ENCODE measurements at places on chromosomes 16 and 17.

DNA sequence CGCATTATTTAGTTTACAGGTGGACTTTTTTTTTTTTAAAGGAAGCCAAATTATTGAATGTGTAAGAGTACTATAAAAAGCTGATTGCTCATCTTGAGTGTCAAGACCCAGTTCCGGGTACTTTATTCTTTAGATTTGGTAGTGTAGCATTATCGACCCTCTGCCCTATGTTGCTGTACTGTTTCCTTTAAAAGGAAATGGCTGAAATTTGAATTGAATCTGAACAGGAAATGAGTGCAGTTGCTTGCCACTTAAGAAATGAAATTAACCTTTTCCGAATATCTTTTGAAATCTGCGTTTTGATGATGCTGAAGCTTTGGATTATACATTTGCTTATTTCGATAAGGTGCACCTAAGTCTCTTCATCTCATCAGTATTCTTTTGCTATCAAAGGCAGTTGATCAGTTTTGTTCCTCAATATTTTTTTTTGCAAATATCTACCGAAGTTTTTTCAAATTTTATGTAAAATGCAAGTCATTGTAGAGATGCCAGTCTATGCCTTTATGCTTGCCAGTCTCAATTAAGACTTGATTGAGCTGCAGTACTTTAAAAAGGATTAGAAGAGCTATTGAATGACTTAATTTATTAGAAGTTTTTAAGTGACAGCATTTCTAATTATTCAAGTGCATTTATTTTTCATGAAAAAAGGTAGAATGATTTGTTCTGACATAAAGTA lies 1.8 kb downstream of the GGNBP2 start:
- no peak for DNase-seq

- DNase-seq, result no peak
Measured at GRCh38 chr16:4139968-4140367, 23.7 kb upstream of the ADCY9 start.

GRCh38 chr16:23996258-23996955 lies 160.6 kb downstream of the PRKCB start:
- DNase-seq, result no peak

DNA sequence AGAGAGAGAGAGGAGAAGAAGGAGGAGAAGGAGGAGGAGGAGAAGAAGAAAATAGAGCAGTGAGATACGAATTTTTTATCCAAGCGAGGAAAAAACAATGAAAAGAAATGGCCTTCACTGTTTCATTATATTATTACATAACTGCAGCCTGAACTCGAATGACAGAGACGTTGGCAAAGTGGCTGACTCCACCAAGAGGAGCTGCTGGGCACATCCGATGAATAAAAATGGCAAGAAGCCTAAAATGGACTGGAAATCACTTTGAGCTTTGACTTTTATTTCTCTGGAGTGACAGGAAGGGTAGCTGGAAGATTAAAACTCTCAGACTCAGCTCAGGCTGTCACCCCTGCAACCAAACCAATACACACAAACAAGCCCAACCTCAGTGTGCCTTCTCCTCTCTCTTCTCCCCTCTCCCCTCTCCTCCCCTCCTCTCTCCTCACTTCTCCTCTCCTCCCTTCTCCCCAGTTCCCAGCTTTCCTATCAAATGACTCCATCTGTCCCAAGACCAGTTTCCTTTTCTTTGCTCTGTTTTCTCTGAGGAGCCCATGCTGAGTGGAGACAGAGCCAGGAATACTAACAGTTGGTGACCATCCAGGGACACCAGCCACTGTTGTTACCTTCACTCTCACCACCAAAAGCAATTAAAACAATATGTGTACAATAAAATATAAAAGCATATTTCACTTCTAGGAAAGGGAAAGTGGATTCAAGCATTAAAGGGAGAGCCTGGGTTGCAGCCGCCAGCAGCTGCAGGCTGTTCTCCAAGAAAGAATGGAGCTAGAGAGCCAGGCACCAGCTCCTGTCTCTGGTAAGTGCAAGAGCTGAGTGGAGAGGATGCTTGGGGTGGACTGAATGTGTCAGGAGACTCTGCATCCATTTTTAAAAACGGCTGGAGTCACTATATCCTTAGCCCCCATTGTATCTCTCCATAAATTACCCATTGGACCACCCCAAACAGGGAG lies 51.2 kb downstream of the SOX9 start:
- no peak for DNase-seq

- no peak for DNase-seq
Measured at GRCh38 chr16:89442588-89442987, 47.8 kb downstream of the ANKRD11 start.

GRCh38 chr17:65638221-65638975 lies 77.0 kb upstream of the AXIN2 start:
- peak; percentile 44 for DNase-seq

DNA sequence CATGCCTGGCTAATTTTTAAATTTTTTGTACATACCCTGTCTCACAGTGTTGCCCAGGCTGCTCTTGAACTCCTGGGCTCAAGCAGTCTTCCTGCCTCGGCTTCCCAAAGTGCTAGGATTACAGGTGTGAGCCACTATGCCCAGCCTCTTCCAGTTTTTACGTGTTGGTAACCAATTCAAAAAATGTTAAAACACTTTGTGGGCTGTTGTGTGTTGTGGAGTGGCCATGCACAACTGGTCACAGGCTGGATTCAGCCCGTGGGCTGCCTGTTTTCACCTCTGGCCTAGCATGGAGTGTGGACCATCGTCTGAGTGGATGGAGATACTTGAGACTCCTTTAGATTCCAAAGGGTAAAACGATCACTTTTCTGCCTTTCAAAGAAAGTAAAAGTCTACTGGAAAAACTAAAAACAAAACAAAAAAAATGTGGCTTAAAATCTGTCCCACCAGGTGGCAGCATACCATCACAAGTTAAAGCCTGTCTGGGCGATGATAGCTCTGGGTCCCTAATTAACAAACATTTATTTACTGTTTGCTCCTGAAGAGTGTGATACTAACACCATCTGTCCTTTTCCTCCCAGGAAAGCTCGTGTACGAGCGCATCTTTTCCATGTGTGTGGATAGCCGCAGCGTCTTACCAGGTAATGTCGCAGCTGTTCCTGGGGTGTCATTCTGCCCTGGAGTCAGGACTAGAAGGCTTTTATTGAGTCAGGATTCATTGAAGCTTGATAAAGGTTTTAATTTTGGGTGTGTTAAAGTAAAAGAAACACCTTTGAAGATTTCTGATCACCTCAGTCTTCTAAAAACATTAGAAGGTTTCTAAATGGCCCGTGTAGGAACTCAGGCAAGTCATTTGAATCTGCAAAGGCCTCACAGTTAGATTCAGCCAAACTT lies 45.8 kb downstream of the VPS35L start:
- DNase-seq, result peak; percentile 52

GRCh38 chr16:4303973-4304372 lies 11.9 kb upstream of the GLIS2 start:
- DNase-seq, result no peak

- no peak for DNase-seq
Measured at GRCh38 chr16:1014771-1015495, 33.4 kb downstream of the SOX8 start.

DNA sequence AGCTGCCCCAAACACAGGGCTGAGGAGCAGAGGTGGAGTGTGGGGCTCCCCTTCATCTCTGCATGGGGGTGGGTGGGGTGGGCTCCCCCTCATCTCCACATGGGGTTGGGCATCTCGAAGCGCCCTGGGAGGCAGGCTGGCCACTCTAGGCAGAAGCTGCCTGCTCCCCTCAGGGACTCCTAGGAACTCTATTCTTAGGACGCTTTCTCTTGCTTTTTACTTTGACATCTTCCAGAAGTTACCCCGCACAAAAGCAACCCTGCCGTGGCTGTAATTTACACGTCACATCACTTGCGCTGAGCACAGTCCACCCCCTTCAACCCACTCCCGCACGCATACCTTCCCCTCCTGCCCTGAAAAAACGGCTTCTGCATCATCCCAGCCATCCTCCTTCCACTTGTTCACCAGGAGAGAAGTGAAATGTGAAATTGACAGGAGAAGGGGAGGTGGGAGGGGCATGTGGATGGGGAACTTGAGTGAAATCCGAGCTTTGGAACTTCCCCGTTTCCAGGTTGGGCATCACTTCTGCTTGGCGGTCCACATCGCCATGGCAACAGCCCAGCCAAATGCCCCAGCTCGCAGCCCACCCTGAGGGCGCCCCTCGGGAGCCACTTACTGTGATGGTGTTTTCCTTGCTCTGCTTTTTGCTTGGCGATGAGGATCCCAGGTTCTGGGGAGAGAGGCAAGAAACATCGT lies 53.7 kb upstream of the RCVRN start:
- no peak for DNase-seq

- DNase-seq, result no peak
Measured at GRCh38 chr16:4317532-4318450, 1.9 kb downstream of the GLIS2 start.

DNA sequence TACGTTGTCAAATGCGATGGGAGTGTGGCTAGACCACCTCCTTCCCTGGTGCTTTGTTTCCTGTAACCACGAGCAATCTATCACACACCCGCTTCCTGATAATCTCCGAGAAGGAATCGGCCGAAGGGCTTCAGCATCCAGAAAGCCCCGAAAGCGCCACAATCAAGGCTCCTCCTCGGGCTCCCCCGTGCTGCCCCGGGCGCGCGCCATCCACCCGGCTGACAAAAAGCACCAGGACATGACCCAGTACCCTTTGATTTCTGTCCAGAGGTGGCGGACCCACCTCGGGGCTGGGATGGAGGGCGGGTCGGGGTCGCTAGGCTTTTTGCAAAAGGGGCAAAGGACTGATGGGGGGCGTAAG lies 743 bp upstream of the ARMC7 start:
- no peak for DNase-seq

DNA sequence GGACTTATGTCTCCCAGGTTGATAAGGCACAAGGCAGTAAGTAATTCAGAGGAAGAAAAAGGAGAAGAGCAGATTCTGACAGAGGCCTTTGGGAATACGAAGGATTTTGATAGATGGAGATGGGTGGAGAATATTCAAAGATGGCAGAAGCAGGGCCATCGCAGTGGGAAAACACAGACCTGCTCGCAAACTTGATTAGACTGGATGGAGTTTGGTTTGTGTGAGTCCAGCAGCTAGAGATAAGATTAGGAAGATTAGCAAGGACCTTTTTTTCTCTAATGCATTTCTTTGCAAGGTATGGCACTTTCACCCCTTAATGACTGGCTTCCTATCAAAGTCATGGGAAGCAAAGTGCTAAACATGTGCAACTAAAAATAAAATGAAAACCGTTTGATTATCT lies 196.7 kb downstream of the FTO start:
- DNase-seq, result no peak

DNA sequence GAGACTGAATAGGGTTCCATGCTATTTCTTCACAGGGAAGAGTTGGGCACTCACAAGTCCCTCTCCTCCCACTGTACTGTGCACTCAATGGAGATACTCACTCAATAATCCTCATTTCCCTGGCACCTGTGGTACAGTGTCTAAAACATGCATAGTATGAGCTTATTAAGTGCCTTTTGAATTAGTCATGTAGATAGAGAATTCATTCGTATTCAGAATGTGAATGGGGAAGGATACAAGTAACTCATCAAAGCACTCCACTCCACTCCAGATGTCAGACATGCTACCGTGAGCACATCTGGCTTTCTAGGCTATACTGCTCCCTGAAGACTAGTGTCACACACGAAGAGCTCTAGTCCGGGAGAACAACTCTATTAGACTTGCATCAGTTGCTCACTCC lies 6.3 kb downstream of the C17orf75 start:
- DNase-seq, result no peak

DNA sequence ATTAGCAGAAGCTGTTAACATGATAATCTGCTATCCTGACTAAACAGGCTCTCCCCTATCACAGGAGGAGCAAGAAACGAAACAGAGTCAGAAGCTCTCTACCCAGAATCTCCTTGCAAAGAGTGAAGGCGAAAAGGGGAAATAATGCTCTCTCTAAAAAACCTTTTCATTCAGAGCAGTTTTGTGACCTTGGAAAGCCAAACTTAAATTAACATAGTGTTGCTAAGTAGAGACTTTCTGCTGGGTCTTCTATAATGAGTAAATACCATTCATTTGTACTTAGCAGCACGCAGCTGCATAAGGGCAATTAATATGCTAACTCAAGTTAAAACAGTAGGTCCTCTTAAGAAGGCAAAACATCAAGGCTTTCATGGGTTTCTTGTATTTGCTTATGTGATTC lies 101.7 kb upstream of the GPR139 start:
- no peak for DNase-seq

GRCh38 chr17:28385037-28385400 lies 13.5 kb downstream of the SARM1 start:
- DNase-seq, result no peak

DNA sequence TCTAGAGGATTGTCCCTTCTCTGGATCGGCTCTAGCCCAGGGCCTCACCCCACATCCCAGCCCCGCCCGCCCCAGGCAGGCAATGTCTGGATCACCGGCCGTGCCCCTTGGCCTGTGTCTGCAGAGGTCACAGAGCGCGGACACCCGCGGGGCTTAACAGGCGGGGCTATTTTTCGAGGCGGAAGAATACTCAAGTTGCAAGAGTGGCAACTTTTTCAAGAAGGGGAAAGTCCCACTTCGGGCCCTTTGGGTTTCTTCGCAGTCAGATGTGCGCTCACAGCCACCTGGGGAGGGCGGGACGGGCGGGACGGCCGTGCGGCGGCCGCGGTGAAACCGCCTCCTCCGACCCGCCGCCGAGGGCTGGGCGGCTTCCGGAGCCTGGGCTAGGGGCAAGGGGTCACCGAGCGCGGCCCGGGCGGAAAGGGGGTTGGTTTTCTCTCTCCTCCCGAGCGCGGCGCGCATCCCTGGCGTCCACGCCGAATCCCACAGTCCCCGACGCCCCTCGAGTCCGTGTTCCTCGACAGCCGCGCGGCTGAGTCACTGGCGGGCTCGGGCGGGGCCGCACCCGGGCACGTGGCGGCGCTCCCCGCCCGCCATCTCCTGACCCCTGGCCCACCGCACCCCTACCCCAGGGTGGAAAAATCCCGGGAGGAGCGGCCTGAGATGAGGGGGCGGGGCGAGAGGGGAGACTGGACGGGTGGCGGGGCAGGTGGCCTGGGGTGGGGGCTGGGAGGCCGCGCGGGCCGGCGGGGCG lies 1.2 kb upstream of the PFN1 start:
- DNase-seq, result peak; percentile 64

DNA sequence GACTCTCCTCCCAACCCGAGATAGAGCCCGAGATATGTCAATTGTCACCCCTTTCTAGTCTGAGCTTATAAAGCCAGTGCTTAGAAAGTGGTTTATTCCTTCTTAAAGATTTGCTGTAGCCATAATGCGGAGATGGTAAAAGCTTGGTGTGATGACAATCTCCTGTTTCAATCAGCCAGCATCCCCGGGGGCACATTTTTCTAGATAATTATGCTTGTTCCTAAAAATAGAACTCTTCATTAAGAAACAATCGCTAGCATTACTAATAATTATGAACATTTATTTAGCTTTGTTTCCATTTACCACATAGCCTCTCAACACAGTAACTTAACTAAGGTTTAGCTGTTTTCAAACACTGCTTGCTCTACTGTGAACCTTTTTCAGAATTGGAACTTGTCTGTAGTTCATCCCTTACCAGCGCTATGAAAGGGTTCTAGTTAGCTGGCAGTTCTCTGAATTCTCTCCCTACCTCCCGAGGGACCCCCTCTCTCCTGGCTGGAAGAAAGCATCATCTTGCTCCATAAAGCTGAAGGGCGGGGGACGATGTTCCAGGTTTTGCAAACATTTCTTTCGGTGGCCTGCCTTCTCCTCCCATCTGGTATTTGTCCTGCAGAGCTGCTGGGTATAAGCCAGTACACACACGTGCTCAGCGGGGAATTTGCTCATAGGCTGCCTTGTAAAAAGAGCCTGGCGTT lies 922 bp upstream of the MRPL58 start:
- peak; percentile 77 for DNase-seq

GRCh38 chr17:4594931-4595684 lies 10.8 kb downstream of the SMTNL2 start:
- DNase-seq, result no peak

GRCh38 chr17:18205861-18206260 lies 19.6 kb upstream of the LLGL1 start:
- DNase-seq, result no peak

- no peak for DNase-seq
Measured at GRCh38 chr16:17342031-17342430, 128.7 kb downstream of the XYLT1 start.
